NCI-H1048 (cell line): ENCODE measurements at places on chromosomes 12 and 14.

- DNase-seq: no peak
Measured at GRCh38 chr12:29414368-29414767, 33.4 kb upstream of the ERGIC2 start.

- DNase-seq: no peak
Measured at GRCh38 chr14:50082784-50083466, 33.4 kb downstream of the VCPKMT start.

DNA sequence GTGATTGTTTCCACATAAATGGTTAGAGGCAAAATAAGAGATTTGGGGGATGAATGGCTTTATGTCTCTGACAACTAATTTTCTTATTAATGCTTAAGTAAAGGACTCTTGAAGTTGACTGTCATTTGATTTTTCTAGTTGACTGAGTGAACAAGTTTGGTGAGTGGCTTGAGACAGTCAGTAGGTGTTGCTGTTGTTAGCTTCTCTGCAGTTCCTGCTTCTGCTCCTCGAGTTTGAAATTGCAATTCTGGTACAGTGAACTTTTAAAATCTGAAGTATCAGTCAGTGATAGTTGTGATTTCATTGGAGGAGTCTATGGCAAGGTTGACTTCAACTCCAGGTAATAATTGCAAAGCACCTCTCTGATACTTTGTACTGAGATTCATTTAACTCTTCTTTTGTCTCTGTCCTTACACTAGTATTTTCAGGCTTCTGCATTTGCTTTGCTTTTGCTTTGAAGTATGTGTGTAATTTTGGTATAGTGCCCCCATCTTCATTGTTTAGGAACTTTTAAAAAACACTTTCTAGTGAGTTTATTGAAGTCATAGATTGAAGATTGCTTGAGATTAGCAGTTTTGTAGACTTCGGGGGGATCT lies 415.5 kb downstream of the PCNX1 start:
- DNase-seq: no peak

DNA sequence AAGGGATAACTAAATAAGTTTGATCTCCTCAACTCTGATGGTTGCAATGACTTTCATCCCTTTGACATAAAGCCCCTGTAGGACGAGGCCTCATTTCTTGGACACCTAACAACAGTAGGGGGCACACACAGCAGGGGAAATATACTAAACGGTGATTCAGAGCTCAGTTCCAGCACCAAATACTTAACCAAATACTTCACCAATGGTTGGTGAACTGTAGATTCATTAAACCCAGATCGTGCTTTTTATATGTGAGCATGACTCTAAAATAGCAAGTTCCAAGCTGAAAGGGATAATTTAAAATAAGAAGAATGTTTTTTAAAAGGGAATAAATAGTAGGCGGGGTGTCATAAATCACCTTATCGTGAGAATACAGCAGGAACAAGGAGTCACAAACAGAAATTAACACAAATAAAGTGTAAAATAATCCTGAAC lies 53.2 kb downstream of the ATG2B start:
- DNase-seq: no peak

DNA sequence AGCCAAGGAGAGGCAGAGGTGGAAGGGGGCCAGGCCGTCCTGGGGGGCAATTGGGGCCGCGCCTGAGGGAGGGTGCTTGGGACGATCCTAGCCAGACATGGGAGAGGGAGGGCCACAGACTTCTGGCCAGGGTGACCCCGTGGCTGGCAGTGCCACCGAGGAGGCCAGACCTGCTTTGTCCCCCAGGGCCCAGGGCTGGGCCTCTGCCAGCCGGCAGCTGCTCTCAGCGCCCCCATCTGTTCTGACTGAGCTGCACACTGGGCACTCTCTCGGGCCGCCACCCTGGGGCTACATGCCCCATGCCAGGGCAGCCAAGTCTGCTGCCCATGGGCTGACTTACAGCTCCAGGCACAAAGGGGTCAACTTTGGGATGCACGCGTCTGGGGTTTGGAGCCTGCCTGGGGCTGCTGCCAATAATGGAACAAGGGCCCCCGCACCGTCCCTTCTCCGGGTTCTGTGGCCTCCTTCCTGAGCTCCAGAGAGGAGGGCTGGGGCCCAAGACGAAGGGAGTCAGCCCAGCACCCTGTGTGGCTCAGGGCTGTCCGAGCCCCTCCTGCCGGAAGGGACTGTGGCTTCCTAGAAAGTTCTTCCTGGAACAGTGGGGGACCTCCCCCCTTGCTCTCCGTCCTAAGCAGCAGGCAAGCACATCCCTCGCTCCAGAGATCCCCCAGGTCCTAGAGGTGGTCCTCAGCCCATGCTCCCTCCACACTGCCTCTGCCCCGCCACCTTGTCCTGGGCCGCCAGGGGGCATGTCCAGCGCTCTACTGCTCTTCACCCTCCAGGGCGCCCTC lies 1.1 kb downstream of the ADSS1 start:
- DNase-seq: no peak

GRCh38 chr12:69508091-69508490 lies 37.9 kb downstream of the FRS2 start:
- no peak for DNase-seq

DNA sequence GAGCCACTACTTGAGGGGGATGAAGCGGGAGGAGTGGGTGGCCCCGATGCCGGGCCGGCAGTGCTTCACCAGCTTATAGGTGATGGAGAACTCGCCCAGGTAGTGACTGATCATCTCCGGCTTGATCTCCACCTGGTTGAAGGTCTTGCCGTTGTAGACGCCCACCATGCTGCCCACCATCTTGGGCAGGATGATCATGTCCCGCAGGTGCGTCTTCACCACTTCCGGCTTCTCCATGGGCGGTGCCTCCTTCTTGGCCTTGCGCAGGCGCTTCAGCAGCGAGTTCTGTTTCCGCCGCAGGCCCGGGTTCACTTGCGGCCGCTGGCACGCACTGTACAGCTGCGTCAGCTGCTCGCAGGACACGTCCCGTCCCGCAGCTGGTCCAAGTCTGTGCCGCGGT lies 3.4 kb downstream of the TIGAR start:
- no peak for DNase-seq

- DNase-seq: no peak
Measured at GRCh38 chr12:86669010-86669409, 412.8 kb upstream of the MGAT4C start.

DNA sequence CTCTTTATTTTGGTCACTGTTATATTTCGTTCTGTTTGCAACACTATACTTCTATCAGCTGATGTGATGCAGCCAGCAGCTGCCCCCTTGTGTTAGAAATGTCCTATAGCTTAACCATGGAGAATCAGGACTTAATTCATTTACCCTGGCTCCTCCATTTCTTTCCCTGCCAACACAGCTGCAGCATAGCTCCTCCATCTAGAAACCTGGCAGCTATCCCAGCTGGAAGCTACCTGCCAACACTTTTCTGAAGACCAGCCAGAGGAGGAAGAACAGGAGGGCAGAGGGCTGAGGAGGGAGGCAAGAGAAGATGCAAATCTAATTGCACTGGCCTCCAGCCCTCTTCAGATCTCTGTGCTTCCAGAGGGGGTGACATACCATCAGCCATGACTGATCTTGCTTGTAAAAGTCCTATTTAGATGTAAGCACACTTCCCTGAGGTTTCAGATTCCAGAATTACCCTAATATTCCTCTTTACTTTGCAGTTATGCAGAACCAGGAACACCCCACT lies 156.8 kb upstream of the TMEM260 start:
- peak; percentile 21 for DNase-seq

DNA sequence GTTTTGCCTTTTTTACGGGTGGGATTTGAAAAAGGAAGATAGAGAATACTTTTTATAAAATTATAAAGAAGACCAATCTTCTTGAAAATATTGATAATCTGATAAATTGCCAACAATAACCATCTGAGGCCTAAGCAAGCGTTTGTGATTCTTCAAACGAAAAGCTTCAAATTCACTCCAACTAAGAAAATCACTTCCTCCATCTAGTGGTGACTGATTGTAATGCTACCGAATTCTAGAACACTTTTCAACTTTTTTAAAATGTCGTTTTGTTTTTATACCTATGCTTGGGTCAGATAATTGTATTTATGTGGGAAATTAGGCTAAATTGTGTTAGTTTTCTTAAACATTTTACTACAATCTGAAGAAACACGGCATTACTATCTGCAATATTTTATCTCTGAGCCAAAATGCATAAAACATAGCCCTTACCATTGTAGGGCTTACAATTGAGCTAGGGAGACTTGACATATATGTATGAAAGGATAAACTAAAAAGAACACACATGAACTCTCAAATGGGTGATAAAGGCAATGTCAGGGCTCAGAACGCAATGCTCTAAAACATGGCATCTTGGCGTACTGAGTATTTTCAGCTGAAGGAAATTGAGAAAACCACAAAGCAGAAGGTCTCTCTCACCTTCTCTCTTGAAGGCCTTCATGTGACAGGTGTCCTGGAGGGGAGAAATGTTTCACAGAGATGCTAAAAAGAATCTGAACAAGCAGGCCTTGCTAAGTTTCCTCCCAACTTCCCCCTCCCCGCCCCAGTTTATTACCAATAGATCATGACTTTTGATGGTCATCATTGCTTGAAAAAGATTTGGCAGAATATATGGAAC lies 36.8 kb upstream of the G2E3 start:
- DNase-seq: no peak

DNA sequence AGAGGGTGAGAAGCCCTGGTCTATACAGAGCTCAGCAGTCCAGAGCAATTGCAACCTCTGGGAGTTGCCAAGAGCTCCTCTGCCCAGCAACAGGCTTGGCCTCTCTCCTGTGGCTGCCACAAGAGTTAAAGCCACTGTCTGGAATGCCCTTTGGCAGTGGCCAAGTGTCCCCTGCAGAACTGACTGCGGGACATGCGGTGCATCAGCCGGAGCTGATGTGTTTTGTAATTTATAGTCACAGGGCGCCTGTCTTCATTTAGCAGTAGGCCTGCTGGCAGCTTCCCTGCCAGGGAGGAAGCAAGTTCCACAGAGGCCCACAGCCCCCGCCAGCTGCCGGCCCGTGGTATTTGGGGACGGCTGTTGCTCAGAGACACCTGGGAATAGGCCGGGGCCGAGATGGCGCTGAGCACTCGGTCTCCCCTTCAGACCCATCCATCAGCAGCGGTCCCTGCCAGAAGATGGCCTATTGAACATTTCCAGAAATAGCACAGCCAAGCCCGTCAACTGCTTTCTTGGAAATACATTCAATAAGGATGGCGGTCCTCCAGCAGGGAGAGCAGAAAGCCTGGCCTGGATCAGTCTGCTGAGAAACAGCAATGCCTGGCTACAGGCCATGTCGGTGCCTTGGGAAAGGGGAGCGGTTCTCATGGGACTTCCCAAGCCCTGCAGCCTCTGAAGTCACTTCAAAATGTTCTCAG lies 217.4 kb downstream of the CRADD start:
- no peak for DNase-seq

GRCh38 chr12:106301611-106302321 lies 767 bp upstream of the TCP11L2 start:
- no peak for DNase-seq

GRCh38 chr14:95250936-95251335 lies 68.8 kb downstream of the CLMN start:
- DNase-seq: no peak

DNA sequence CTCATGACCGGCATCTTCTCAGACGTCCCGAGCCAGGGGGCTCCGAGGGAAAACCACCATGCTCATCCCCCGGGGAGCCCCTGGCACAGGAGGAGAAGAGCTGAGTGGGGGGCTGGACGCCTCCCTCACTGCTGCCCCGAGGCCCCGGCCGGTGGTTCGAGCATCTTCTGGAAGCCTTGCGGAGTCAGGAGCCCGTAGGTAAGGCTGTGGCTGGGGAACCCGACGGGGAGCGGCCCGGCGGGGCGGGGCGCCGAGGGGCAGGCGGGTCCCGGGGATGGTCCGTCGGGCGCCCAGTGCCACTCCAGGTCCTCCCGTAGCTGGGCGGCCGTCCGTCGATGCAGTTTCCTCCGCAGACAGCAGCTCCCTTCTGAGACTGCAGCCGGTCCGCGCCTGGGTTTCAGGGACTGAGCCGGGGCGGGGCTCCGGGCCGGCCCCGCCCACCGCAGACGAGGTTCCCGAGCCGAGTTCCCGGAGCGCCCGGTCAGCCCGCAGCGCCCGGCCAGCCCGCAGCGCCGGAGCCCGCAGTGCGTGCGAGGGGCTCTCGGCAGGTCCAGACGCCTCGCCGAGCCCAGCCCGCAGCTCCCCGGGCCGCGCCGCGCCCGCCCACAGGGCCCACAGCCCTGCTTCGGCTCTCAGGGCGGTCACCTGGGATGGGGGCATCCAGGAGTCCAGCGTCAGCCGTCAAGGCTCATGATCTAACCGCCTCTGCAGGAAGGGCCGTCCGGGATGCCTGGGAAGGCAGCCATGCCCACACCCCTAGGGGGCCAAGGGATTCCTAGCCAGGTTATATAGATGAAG lies at the start of gene PGF:
TSS of gene PGF (minus strand) at position 369 of the 798 bp plus-strand sequence. CDS start at position 14, 355 bp downstream.
- DNase-seq: no peak

DNA sequence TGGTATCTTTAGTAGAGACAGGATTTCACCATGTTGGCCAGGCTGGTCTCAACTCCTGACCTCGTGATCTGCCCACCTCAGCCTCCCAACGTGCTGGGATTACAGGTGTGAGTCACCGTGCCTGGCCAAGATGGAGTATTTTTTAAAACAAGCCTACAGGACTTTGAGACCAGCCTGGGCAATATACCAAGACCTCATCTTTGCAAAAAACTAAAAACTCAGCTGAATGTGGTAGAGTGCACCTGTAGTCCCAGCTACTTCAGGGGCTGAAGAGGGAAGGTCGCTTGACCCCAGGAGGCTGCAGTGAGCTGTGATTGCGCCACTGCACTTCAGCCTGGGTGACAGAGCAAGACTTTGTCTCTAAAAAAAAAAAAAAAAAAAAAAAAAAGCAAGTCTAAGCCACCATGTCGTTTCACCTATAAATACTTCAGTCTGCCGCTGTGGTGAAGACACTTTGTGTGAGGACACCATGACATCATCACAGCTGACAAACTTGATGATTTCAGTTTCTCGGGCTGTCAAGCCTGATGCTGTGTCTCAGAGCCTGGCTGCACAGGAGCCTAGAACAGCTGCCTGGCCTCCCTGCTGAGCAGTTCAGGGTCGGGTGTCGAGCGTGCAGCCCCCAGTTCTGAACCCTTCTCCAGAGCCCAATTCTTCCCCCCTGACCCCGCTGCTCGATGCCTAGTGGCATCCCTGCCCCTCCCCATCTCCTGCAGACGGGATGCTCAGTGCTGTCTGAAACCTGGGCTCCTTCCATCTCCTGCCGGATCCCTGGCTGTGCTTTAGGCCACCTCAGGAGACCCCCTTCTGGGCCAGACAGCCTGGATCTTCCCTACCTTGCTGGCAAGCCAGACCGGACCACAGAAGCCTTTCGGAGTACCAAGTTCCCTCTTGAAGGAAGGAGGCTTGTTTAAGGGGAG lies 119.2 kb upstream of the EVL start:
- no peak for DNase-seq

- no peak for DNase-seq
Measured at GRCh38 chr12:49212572-49212971, 23.7 kb upstream of the TUBA1A start.
